HS-27A (cell line): ENCODE measurements at places on chromosomes 6 and 20.

- DNase-seq: no peak
These were observed 822 bp downstream of the RAB22A start for GRCh38 chr20:58310291-58310782.

- DNase-seq: no peak
These were observed 110.8 kb downstream of the TNFAIP3 start for GRCh38 chr6:137977814-137978213.

GRCh38 chr20:18279242-18279641, 9.1 kb upstream of the ZNF133 start:
- no peak for DNase-seq

DNA sequence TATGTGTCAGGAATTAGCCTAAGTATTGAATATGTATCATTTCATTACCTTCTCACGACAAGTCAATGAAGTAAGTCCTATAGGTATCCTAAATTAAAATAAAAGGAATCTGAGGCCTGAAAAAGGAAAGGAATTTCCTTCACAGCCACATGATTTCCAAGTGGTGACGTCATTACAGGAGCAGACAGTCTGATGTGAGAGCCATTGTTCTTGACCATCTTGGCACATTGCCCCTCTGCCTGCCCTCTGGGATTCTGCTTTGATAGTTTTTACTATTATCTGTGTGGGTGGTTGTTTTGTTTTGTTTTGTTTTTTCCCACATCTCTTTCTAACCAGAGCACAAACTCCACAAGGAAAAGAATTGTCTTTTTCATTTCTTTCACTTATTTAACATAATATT, 219.8 kb upstream of the UFL1 start:
- DNase-seq: no peak

DNA sequence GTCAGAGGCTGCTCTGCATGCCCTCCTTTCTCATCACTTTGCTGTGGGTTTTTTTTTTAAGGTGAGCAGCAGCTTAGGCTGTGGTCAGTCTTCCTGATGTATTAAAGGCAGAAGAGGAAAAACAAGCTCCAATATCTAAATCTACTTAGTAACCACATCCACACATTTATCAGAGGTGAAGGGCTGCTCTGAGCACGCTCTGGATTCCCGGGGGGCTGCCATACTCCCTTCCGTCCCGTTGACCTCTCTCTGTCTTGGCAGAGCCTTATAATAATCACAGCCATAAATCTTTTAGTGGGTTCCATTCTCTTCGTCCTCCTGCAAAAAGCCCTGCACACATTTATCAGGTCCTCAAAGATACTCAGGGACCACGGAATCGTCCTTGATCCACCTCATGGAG, 2.7 kb upstream of the LEMD2 start:
- DNase-seq: no peak

- no peak for DNase-seq
These were observed 315.4 kb downstream of the SAMD5 start for GRCh38 chr6:147823936-147824335.

DNA sequence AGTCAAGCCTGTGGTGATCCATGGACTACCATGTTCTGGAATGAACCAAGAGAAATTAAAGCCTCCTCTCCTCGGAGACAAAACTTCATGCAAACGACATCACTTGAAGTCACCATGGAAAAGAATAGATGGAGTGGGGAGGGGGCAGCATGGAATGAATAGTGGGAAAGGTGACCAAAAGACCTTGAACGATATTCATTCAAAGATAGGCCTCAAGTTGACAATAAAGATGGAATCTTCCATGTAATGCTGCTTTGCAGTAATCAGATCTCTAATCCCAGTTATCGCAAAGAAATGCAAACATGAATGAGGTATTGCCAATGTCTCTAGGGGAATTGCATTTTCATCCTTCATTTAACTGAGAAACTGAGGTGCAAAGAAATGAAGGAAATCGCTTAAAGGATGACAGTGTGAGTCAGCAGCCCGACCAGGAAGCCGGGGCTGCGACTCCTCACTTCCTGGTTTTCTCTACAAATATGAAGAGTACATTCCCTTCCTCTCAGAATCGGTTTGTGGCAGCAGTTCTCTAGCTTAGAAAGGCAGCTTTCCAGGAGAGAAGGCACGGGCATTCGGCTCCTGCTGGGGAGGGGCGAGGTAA, 65.6 kb upstream of the RREB1 start:
- no peak for DNase-seq
